NCI-H524 treated with DMSO at 0.1 percent for 48 hours (cell line): ENCODE measurements at places on chromosomes 12 and 14.

DNA sequence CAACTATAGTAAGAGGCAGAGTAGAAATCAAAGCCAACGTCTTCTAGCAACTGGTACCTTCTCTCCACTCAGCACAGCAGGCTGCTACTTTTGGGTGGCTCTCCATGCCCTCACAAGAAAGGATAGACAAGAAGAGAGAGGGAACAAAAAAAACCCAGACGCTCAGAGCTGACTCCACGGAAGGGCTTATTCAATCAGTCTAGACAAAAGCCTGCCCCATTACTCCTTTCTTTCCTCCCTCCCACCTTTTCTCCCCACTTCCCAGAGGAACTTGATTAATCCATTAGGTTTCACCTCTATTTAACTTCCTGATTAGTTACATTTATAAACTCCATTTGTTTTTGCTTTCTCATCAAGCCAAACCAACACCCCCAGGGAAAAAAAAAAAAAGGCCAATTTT, 71.1 kb upstream of the CCDC60 start:
- DNase-seq: no peak

GRCh38 chr12:39448038-39448437, 5.1 kb upstream of the KIF21A start:
- no peak for DNase-seq

GRCh38 chr12:12604740-12605139, 6.9 kb upstream of the CREBL2 start:
- no peak for DNase-seq

- no peak for DNase-seq
Measured at GRCh38 chr14:43790681-43791080, 716.4 kb downstream of the FSCB start.

- no peak for DNase-seq
Measured at GRCh38 chr14:68768316-68768715, 24.6 kb downstream of the ZFP36L1 start.

DNA sequence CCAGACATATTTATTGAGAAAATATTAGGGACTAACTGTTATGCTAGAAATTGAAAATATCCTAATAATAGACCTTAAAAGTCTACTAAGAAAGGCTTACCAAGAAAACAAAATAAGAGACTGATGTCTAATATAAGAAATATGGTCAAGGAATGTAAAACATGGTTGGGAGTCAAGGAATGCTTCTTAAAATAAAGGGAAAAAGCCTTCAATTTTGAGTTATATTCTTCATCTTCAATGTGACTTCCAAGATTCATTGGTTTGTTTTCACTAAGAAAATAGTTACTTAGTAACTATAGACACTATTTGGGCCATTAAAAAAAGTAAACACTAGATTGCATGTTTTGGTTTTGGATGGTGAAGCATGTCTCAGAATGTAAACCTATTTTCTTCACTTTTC, 88.1 kb upstream of the ETV6 start:
- no peak for DNase-seq

DNA sequence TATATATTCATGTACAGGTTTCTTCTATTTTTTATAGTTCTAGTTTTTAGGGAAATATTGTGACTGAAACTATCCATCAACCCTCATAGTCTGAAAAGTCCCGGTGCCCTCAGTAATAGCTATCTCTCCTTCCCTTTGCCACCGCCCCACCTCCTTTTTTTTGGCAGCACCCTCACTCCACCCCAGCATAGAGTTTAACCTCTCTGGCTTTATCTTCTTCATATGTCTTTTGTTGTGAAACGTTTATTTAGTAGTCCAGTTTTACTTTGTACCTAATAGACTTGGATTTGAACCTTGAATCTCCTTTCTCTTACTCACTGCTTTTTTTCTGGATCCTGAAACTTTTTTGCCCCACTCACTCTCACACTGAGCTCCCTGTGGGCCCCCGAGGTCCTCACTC, 109.5 kb downstream of the BBS10 start:
- DNase-seq: no peak

DNA sequence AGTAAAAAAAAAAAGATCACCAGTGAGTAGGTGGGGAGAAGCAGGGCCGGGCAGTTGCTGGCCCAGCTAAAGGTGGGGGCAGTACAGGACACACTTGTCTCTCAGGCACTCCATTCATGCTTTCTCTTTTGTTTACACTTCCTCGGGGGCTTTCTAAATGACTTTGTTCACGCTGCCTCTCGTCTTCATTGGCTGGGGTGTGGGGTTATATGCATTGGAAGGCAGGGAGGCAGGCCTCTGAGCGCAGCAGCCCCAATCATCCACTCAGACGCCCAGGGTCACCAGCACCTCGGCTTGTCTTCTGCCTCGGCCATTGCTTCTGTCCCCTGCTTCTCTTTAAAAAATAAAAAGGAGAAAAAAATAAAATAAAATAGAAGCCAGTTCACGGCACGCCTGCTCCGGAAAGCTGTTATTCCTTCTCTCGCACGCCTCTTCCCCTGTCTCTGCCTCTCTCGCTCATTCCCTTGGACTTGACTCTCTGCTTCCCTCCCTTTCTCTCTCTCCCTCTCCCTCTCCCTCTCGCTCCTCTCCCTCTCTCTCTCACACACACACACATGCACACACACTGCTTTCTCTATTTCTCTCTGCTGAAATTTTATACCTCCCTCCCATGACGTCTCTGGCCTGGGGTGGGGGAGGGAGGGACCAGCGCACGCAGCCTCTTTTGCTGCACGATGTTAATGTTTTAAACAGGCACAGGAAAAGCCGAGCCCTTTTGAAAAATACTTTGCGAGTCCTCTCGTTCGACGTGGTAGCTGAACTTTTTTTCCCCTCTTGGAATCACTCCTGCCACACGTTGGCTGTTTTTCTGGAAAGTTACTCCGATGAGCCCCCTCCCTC, at the start of gene TGFB3:
Gene TGFB3 (minus strand): TSS at position 570 of the 840 bp plus-strand sequence. CDS start 1,102 bp downstream, outside the sequence.
- peak; percentile 70 for DNase-seq

DNA sequence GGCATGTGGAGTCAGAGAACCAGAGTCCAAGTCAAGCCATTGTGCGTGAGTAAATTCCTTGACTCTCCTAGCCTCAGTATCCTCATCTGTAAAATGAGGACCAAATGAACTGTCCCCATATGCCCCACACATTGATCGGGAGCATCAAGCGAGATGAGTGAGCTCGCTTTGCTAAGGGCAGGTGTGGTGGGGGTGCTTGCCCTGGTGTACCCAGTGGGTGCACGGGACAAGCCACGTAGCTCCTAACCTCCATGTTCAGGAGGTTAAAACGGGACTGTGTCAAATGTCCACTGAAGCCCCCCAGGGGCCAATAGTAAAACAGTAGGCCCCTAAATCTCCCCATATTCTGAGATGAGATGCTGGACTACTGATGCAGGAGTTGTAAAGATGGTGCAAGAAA, 60.9 kb downstream of the SERPINA3 start:
- DNase-seq: no peak

DNA sequence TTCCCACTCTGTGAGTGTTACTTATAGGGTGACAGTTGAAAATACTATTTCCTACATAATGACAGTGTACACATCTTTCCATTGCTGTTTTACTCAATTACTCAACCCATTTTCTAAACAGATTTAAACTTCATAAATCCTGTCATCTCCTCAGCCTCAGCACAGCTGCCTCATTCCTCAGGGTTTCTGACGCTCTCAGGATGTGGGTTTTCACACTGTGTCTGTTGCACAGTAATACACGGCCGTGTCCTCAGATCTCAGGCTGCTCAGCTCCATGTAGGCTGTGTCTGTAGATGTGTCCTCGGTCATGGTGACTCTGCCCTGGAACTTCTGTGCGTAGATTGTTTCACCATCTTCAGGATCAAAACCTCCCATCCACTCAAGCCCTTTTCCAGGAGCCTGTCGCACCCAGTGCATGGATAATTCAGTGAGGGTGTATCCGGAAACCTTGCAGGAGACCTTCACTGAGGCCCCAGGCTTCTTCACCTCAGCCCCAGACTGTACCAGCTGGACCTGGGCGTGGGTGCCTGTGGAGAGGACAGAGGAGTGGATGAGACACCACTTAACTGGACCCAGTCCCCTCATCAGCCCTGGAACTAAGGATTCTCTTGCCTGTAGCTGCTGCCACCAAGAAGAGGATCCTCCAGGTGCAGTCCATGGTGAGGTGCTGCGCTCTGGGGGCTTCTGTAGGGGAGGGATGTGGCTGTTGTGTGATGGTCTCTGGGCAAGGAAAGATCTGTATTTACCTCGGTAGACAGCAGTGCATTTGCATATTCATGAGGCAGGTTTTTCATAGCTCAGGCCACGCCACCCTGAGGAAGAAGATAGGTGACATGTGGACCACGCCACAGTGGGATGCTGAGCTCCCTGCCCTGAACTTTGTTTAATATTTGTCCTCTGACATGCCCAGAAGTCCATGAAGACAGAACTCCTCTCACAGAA, 750.2 kb downstream of the TMEM121 start:
- no peak for DNase-seq

DNA sequence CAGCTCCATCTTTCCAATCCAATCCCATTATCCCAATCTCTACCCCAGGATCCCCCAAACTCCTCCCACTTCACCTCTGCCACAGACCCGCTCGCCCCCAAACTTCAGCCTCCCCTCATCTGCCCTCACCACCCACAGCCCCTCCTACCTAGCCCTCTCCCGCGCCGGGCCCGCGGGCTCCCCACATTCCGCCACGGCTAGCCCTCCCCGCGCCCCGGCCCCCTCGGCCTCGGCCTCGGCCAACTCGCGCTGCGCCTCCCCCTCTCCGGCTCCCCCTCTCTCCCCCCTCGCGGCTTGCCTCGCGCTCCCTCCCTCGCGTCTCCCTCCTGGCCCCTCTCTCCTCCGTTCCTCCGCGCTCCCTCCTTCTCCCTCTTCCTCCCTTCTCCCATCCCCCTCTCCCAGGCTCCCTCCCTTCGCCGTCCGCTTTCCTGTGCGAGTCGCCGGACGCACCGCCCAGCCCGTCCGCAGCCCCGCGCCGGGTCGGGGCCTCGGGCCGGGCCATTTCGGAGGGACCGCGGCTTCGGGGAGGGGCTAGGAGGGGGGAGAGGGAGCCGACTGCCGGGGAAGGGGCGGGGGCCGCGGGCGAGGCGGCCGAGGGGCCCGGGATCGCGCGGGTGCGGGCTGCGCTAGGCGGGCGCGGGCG, at the start of gene ATN1:
Gene ATN1 (plus strand): TSS at position 581 of the 643 bp plus-strand sequence. CDS start 6,043 bp downstream, outside the sequence.
- DNase-seq: no peak

GRCh38 chr12:114926341-114926740, 242.4 kb upstream of the TBX3 start:
- no peak for DNase-seq

DNA sequence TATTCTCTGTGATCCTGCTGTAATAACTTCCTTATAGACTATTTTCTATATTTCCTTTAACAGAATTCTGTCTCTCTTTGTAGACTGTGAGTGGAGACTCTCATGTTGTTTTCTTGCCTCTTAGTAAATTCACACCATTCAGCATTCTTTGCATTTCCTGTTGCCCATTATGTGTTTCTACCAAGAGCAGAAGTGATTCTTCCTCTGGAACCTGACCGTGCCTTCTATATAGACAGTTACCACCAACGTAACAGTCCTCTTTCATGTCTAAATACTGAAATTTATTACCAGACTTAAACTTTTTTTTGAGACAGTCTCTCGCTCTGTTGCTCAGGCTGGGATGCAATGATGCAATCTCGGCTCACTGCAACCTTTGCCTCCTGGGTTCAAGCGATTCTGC, 31.1 kb downstream of the METAP2 start:
- DNase-seq: no peak

DNA sequence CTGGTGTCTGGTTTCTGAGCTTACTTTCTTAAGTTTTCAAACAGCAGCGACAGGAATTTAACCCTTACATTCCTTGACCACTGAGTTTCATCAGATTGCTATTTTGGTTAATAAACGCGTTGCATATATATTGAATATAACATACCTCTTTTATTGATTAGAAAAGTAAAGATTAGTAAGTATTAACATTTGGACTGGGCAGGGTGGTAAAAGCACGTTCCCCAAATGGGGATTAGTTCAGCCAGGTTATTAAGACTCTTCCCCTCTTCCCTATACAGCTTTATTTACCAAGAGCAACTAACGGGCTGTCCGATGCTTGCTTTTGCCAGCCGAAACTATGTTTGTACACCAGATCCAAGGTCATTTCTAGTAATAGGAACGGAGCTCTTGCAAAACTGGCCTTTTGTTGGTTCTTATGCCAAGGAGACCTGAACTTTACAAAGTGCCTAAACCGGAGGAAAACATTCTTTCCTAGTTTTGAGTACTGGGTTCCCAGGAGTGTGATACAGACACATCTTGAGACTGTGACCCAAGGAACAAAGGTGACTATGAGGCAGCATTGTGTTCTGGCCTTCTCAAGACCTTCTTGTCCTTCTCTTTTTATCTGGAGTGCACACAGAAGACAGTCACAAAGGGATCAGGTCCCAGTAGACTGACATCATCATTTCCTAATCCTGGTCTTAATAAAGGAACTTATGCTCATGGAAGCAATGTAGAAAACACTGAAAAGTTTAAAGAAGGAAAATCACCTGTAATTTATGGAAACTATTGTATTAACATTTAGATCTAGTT, 2.6 kb downstream of the GLRX5 start:
- DNase-seq: no peak

- DNase-seq: peak; percentile 48
Measured at GRCh38 chr14:55707365-55707804, 127.4 kb downstream of the KTN1 start.

GRCh38 chr14:49982501-49982951, 89.6 kb downstream of the ARF6 start:
- DNase-seq: no peak

DNA sequence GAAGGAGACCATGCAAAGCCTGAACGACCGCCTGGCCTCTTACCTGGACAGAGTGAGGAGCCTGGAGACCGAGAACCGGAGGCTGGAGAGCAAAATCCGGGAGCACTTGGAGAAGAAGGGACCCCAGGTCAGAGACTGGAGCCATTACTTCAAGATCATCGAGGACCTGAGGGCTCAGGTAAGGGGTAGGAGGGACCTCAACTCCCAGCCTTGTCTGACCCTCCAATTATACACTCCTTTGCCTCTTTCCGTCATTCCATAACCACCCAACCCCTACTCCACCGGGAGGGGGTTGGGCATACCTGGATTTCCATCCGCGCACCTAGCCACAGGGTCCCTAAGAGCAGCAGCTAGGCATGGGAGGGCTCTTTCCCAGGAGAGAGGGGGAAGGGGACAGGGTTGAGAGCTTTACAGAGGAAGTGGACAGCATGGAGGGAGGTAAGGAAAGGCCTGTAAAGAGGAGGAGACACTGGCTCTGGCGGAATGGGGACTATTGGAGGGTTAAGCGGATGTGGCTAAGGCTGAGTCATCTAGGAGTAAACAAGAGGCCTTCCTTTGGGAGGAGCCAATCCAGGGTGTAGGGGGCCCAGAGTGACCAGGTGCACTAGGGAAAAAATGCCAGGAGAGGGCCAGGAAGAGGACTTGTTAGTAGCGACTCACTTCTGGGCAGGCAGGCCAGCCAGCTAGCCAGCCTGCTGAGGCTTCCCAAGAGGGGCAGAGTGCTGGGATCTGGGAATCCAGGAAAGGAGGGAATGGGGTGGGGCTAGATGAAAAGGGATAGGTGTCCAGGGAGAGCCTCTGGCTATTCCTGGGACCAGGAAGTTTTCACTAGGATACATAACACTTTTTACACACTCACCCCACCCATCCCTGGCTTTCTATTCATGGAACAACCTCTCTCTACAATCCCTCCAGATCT, 754 bp downstream of the KRT18 start:
- no peak for DNase-seq

DNA sequence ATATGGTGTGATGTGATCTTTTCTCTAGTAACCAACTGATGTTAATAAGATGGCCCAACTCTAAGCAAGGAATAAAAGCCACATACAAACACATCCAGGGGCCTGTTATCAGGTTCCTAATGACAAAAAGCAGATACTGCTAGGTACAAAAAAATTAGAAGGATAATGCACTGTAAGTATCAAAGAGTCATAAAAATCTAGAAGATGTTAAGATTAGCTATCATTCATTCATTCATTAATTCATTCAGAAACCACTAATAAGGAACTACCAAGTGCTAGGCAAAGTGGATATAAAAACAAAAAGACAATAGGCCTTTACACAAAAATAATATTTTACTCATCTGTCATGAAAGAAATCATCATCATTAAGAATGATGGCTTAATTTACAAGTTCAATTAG, 21.6 kb downstream of the ATF7 start:
- no peak for DNase-seq
